Amygdala (tissue), 56 donors: ENCODE measurements at places on chromosomes 7 and 10.

- DNase-seq: no peak
Observed at GRCh38 chr7:25369786-25370185, 141.5 kb upstream of the NPVF start.

- DNase-seq: no peak
Observed at GRCh38 chr7:100865372-100865911, 1.7 kb upstream of the TRIP6 start.

DNA sequence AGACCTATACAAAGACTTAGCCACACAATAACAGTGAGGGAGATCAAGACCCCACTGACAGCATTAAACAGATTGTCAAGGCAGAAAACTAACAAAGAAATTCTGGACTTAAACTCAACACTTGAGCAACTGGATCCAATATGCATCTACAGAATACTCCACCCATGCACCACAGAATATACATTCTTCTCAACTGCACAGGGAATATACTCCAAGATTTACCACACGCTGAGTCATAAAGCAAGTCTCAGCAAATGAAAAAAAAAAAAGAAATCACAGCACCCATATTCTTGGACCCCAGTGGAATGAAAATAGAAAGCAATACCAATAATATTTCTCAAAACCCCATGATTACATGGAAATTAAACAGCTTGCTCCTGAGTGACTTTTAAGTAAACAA is 680.2 kb downstream of the PCDH15 start:
- DNase-seq: no peak

DNA sequence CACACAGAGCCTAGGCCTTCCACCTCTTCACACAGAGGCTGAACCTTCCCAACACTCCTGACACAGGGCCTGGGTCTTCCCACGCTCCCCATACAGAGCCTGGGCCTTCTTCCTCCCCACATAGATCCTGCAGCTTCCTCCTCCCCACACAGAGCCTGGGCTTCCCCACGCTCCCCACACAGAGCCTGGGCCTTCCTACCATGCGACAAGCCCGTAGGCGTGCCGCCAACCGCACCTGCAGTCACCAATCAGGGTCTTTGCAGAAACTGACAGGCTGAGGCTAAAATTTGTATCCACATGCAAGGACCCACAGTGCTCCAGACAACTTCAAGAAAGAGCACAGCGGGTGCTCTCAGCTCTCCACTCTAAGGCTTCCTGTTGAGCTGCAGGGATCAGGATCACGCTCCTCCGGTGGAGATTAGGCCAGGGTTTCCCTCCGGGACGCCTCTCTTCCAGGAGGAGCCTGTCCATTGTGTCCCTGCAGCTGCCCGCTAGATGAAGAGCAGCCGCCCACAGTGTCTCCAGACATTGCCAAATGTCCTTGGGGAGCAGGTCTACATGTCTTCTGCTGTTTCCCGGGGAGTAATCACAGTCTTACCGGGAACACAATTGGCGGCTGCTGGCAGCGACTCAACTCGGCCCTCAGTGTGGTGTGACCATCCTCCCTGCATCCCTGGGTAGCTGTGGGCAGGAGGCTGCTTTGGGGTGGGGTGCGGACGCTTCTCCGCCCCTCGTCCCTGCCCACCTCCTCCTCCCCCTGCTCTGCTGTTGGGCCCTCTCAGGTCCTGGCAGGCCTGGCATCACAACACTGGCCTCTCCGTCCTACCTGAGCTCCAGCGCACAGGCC is 9.7 kb downstream of the CFAP46 start:
- DNase-seq: no peak

DNA sequence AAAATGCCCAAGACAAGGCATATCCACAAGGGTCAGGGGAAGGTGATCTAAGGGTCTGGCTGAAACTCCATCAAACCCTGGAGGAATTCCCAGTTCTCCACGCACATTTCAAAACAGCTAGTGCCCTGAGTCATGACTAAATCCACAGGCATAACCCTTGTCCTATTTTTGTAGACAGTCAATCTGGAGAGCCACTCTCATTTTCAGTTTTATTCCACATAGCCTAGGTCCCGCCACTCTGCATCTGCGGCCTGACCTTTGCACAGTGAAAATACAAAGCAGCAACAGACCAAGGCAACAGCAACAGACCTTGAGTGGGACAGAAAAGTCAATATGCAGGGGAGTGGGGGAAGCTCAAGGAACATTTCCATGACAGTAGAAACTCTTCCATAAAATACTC is 201.4 kb upstream of the NPVF start:
- no peak for DNase-seq

DNA sequence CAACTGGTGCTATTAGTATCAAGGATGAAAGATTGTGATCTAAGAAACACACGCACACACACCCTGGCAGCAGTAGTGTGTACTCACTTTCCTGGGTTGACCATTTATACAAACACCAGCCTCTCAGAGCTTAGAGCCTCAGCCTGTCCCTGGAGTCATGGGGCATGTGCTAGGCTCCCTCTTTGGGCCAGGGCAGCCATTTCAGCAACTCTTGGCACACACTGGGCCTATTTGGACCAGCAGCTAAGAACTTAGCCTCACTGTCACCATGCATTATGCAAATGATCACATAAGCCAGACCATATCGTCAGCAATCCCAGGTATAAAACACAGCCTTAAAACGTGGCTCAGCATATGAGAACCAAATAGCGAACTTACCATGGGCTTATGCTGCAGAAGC is 51.3 kb downstream of the GLI3 start:
- DNase-seq: no peak

GRCh38 chr7:64686493-64687184 is 20.7 kb downstream of the ZNF107 start:
- no peak for DNase-seq

DNA sequence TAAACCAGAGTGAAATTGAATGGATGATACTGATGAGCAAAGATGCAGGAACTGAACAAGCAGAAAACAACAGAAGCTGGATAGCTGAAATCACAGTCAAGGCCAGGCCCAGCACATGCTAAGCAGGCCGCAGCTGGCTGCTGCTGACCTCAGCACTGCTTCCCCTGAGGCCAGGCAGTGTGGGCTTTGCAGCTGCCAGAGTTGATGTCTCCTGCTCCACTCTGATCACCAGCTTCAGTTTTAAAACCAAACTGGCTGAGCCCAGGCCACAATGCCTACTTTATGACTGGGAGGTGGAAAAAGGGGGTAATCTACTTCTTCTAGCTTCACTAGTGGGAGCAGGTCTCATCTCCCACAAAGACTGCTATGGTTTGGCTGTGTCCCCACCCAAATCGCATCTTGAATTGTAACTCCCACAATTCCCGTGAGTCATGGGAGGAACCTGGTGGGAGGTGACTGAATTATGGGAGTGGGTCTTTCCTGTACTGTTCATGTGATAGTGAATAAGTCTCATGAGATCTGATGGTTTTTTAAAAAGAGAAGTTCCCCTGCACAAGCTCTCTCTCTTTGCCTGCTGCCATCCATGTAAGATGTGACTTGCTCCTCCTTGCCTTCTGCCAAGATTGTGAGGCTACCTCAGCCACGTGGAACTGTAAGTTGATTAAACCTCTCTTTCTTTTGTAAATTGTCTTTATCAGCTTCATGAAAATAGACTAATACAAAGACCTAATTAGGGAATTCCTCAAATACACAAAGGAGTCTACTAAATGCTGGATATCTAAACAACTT is 136.4 kb upstream of the ITGB1 start:
- no peak for DNase-seq

- no peak for DNase-seq
Observed at GRCh38 chr7:7100432-7100849, 81.9 kb upstream of the C1GALT1 start.

GRCh38 chr10:109932968-109933367 is 9.7 kb upstream of the XPNPEP1 start:
- no peak for DNase-seq

- DNase-seq: peak; percentile 75
Observed at GRCh38 chr7:151013733-151014497, 10.4 kb downstream of the ATG9B start.

- no peak for DNase-seq
Observed at GRCh38 chr10:131252567-131253276, 58.8 kb downstream of the TCERG1L start.

DNA sequence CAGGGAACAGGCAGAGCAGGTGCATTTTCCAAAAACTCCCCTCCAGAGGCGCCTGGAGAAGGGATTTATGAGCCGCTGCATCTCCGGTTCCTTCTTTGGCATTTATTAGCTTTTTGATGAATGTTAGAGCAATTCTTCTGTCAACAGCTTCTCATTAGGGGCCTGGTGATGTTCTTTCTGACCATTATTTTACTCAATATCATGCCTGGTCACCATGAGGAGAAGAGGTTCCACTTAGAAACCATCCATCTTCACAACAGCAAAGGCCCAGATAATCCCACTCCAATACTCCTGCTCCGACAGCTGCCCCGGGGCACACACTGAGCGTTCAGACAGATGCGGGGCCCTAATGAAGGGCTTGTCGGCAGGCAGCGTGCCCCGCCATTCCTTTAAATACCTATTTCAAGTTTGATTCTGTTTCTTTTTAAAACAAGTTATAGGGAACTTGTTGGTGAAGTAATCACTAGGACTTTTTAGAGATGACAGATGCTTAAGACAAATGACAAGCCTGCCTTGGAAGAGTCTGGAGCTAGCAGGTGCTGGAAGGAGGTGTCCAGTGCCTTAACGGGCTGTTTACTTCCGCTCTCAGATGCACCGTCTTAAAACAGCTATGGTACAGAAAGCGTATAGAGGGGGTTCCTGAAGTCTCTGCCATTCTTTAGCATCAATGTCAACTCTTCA is 31.7 kb downstream of the ECHDC3 start:
- DNase-seq: no peak
